ENCODE measurements at places on chromosomes 5 and 9. TPM values are rescaled to one million over a fixed set of nuclear protein-coding genes. Genes with fewer than 3 reads are reported as not detected.

GRCh38 chr9:136115641-136116359 is 2.9 kb downstream of the TMEM250 start:
- no peak for DNase-seq

GRCh38 chr5:136296846-136297245 is 68.5 kb downstream of the TRPC7 start:
- DNase-seq, result no peak

DNA sequence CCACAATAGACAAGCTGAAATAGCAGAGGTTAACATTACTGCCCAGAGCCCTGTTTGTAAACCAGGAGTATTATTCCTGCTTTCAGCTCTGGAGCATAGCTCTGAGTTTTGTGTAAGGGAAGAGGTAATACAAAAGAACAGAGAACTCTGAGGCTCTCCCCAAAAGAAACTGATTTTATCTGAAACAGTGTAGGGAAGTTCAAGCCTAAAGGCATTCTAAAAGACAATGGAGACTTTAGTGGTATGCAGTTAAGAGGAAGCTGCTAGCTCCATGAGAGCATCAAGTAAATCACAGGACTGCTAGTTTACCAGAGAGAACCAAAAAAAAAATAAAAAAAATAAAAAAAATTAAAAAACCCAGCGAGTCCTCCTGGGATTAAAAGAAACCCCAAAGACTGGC is 146.6 kb upstream of the PCSK5 start:
- DNase-seq, result no peak

DNA sequence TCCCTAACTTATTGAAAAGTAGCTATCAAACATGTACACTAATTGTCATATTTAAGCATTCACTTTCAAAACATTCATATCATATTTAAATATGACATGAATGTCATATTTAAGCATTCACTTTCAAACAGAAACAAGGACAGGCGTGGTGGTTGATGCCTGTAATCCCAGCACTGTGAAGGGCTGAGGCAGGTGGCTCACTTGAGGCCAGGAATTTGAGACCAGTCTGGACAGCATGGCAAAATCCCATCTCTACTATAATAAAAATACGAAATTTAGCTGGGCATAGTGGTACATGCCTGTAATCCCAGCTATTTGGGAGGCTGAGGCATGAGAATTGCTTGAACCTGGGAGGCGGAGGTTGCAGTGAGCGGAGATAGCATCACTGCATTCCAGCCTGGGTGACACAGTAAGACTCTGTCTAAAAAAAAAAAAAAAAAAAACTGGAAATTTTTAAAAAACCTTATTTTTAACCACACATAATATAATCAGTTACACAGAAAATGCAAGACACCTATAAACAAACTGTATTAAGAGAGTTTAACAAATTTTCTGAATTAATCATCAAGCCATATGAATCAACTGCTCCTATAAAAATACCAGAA is 88.1 kb downstream of the LPAR1 start:
- DNase-seq, result no peak

DNA sequence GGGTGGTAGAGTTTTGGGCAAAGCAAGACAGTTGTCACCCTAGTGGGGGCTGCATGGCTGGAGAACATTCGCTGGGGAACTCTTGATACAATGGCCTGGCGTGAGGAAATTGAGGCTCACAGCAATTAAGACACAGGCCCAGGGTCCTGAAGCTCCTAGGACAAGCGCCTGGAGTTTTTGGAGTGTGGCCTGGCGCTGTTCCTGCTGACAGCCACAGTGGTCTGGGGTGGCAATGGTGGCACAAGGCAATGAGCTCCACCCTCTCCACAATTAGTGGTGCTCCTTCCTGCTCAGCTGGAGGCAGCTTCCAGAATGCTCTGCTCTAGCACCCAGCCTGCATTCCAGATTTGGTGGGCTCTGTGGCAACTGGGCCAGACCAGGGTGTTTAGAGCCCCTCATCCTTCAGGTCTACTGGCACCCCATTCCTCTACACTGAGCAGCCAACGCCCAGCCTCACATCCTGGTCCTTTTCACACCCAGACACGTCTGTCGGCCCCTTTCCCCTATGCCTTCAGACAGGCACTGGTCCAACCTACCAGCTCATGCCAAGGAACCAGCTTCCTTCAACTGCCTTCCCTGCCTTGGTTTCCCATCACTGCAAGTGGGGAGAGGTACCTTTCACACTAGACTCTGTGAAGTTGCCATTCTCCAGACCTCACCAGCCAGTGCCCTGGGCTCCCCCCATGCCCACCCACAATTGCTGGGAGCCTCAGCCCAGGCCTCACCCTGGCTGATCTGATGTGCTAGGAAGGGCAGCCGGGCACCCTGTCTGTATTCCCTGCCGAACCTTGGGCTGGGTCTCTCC is 138.1 kb upstream of the COL5A1 start:
- no peak for DNase-seq

Gene CER1
- polyA plus RNA-seq, result 0.71 TPM

Gene ASPN
- polyA plus RNA-seq, result 10.2 TPM

Gene TLX3
- polyA plus RNA-seq, result not detected
